Trophoblast cell (in vitro differentiated cells and primary cell): ENCODE measurements at places on chromosomes 16 and 17.

DNA sequence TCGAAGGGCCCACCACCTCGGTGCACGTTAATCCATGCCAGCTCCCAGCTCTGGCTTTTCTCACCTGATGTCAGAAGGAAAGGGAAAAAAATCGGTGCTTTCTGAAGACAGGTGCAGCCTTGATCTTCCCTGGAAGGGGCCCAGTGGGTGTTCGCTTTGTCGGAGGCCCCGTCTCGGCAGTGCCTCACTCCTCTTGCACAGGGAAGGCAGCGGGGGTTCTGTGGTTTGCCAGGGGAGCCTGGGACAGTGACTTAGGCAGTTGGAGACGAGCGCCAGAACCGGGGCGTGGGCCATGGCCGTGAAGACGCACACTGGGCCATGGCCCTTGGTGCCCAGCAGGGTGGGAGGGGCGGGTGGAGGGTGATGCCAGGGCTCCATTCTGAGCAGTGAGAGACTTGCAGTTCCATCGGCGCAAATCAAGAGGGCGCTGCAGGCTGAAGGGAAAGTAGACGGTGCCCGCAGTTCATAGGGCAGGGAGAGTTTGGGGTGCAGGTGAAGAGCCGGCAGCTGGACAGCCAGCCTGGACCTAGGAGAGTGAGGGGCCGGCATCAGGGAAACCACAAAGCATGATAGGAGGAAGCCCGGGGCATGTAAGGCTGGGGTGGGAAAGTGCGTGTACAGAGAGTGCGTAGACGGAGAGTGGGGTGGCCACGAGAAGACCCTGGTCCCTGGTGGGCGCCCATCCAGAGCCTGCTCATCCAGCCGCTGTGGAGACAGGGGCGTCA is 101.3 kb upstream of the CHMP6 start:
- H3K27ac ChIP-seq: no peak overlapping the region
- no peaks in the 10 kb centered on the region for H3K27me3 ChIP-seq
- DNase-seq: no peak
- H3K36me3 ChIP-seq: peaks cover 27% of the 10 kb centered on the region

DNA sequence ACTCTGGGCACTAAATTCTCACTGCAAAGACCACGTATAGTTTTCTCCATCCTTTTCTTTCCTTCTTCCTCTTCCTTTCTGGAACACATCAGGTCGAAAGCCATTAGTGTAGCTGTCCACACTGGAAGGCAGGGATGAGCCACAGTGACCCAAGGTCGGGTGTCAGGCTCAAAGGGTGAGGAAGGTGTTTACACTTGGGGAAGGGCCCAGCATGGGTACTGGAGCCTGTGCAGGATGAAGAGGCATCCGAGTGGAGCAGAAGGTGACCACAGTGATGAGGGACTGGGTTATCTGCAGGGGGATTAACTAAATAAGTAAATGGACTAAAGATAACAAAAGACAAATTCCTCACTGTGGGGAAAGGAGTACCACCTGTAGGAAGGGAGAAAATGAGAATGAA is 164.0 kb downstream of the SOX9 start:
- H3K27ac ChIP-seq: no peak overlapping the region
- no peaks in the 10 kb centered on the region for H3K36me3 ChIP-seq
- no peak for DNase-seq
- no peaks in the 10 kb centered on the region for H3K27me3 ChIP-seq
- H3K4me1 ChIP-seq: no peaks in the 10 kb centered on the region

DNA sequence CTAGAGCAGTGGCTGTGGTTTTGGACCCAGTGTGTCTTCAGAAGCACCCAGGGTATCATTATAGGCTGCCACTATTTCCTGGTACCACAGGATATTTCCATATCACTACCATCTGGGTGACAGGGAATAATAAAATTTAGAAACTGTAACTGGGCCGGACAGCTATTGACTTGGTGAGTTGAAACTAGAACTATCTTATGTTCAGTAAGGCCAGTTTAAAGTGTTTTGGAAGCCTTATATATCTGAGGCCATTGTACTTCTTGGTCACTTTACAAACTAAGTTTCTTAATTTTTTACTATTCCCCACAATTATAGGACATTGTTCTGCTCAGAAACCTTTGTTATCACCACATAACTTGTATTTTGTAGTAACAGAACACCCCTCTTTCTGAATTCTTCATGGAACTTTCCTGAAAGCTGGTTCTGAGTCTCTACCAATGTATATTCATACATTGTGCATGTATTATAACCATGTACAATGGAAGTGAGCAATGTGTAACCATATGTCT is 34.0 kb downstream of the ZNF207 start:
- no peak overlapping the region for H3K4me3 ChIP-seq
- H3K4me1 ChIP-seq: no peaks in the 10 kb centered on the region
- peaks cover 8% of the 10 kb centered on the region for H3K36me3 ChIP-seq

DNA sequence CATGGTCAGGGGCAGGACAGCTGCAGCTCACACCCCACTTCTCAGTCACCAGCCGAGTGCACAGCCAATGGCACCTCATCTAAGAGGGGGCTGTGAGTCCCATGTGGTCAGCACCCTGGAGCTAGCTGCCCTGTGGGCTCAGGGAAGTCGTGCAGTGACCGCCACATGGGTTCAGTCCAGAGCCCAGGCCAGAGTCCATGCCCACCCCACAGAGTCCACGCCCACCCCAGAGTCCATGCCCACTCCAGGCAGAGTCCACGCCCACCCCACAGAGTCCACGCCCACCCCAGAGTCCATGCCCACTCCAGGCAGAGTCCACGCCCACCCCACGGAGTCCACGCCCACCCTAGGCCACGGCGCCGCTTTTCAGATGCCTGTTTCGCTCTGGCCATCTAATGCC is 24.1 kb downstream of the SLC7A5 start:
- H3K27ac ChIP-seq: no peak overlapping the region
- H3K36me3 ChIP-seq: peaks cover 93% of the 10 kb centered on the region
- H3K27me3 ChIP-seq: no peaks in the 10 kb centered on the region
- H3K4me3 ChIP-seq: no peak overlapping the region
- DNase-seq: no peak

DNA sequence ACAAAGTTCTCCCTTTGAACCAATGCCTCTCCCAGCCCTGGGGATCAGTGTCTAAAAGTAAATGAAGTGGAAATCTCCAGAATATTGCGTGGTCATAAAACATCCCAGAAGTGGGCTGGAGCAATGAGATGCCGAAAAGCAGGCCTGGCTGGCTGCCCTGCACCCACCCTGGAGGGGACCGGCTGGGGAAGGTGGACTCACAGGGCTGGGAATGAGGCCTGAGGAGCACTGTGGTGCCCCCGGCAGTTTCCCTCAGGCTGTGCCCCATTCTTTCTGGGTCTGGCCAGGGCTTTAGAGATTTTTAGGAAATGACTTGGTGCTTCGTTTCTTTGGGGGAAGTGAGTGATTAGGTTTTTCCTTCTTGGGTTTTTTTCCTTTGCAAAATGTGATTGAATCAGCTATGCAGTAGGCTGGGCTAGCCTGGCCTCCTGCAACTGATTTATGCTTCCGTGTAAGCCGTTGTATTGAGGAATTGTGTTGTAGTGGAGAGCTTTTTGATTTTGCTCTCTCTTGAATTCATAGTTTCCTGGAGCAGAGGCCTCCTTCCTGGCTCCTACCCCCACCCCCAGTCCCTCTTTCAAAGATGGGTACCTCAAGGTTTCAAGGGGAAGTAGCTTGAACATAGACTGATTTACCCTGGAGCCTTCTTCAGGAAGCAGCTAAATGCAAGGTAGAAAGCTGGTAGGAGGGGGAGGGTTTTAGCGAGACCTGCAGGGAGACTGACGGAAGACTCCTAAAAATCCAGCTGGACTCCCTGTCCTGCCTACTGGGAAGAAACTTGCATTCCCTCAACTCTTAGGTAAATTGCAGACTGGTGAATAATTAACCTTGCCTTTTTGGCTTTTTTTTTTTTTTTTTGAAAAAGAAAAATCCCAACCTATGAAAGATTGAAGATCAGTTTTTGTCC is 170.2 kb downstream of the RAB11FIP4 start:
- H3K36me3 ChIP-seq: no peaks in the 10 kb centered on the region
- peak; percentile 95 for DNase-seq
- H3K27ac ChIP-seq: peak overlapping the region; percentile 52
- peaks cover 7% of the 10 kb centered on the region for H3K27me3 ChIP-seq
- H3K4me1 ChIP-seq: peaks cover 29% of the 10 kb centered on the region

DNA sequence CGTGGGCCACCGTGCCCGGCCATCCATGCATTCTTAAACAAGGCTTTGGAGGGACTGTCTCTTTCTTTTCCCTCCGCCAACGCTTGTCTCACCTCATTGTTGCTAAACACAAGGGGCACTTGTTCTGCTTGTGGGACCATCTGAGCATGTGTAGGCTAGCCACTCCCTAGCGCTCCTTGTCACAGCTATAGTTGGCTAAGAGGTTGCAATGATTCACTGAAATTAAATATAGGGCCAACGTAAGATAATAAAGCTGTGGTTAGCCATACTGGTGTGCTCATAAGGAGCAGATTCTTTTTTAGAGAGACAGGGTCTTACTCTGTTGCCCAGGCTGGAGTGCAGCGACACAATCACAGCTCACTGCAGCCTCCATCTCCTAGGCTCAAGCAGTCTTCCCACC is 41.2 kb downstream of the KIAA0513 start:
- H3K4me3 ChIP-seq: no peak overlapping the region
- no peak for DNase-seq
- H3K36me3 ChIP-seq: peaks cover 11% of the 10 kb centered on the region
- no peaks in the 10 kb centered on the region for H3K4me1 ChIP-seq
- H3K27me3 ChIP-seq: no peaks in the 10 kb centered on the region
- H3K27ac ChIP-seq: no peak overlapping the region
